ENCODE measurements at places on chromosomes 3 and 15. TPM values are rescaled to one million over a fixed set of nuclear protein-coding genes. Genes with fewer than 3 reads are reported as not detected.

DNA sequence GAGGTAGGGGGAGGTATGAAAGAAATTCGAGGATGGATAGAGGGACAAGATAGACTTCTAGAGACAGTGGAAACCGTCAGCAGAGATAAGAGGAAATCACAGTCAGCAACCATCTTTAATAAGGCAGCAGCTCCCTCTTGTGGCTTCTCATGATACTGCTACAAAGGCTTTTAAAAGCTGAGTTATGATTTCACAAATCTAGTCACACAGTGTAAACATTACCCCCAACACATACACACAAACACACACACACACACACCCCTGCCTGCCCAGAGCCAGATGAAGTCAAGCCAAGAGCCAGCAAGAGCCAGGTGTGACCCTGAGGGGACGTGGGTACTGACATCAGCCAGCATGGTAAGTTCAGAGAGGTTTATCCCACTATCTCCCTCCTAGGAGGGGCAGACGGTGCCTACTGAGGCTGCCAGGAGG lies 18.9 kb upstream of the TGM5 start:
- no peaks in the 10 kb centered on the region for H3K36me3 ChIP-seq
- H3K27ac ChIP-seq, result no peak overlapping the region
- peaks cover 30% of the 10 kb centered on the region for H3K27me3 ChIP-seq

FOXB1 gene
- 5.9 TPM for total RNA-seq

TMEM108 gene
- total RNA-seq, result 5.3 TPM

- no peaks in the 10 kb centered on the region for H3K27me3 ChIP-seq
- no peaks in the 10 kb centered on the region for H3K36me3 ChIP-seq
- H3K4me3 ChIP-seq, result no peak overlapping the region
- DNase-seq, result no peak
Observed at GRCh38 chr3:110327870-110328269, 743.7 kb upstream of the NECTIN3 start.

Data from neural crest cell (in vitro differentiated cells).